ENCODE measurements at places on chromosomes 1 and 21.

GRCh38 chr1:185398599-185398998 is 81.6 kb upstream of the IVNS1ABP start:
- no peak for DNase-seq

DNA sequence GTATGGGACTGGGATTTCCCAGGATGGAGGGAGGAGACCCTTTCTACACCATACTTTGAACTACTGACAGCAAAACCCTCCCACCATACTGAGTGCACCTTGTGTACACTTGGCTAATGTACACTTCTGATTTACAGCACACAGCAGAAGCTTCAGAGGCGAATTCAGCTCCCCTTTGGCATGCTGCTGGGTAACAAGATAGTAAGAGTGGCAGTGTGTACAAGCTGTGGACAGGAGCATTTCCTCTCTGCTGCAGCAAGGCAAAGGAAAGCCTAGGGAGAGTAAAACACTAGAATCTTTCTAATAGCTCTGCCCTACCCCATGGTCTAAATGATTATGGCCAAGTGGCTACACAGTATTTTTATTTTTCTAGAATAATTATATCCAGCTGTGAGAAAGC is 83.9 kb upstream of the ARTN start:
- no peak for DNase-seq

DNA sequence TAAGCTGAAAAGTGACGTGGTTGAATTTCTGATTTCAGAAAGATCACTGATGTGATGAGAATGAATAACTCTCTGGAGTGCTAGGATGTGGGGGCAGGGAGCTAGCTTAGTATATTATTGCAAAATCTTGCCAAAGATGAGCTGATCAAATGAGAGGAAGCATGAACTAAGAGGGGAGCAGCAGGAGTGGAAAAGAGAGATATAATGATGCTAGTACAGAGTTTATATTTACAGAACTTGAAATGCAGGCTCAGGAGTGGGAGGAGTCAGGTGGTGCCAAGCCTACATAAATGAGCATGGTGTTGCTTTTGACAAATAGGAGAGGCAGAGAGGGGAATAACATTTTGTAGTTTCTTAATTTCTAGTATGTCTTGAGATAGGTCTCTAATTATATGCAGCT is 38.1 kb upstream of the NBL1 start:
- DNase-seq, result no peak

DNA sequence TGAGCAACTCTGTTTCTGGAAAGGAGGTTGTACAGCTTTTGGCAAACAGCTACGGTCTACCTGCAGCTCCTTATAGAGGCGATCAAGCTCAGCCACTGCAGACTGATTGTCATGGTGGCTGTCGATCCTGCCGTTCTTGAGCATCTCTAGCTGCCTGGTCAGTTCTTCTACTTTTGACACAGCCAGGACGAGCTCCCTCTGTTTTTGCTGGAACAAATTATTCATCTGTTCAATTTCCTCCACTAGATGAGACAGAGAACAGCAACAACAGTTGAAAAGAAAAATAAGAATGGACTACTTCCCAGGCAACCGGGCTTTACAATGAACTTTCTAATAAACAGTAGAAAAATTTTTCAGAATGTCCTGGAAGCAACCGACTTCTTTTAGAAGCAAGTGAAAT is 42.5 kb downstream of the TP53BP2 start:
- no peak for DNase-seq

- DNase-seq, result no peak
Measured at GRCh38 chr1:180889325-180889724, 23.4 kb upstream of the KIAA1614 start.

GRCh38 chr1:115679141-115679611 is 37.4 kb downstream of the VANGL1 start:
- DNase-seq, result no peak

DNA sequence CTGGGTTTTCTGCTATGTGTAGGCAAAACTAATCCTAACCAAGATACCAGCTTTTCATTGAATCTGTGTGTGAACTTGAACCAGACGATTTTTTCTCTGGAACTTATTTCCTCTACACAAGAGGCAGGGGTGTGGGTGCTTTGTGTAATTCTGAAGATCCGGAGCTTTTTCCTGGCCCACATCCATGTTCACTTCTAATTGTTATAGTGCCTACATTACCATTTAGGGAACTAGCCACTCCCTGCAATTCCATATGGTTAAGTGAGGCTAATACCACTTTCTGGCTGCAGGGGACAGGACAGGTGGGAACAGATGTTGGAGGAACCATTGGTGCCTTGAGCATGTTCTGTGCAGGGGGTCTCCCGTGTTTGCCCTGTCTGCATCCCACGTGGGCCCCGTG is 83.4 kb upstream of the FMN2 start:
- DNase-seq, result no peak

- DNase-seq, result no peak
Measured at GRCh38 chr1:172824209-172824608, 165.3 kb downstream of the FASLG start.

All from GM20000 (cell line).